Caki2 (cell line): ENCODE measurements at places on chromosomes 4 and X. TPM values are rescaled to one million over a fixed set of nuclear protein-coding genes. Genes with fewer than 3 reads are reported as not detected.
A peak's percentile ranks its signal among the peaks of the same experiment; 100 is the strongest.

Gene NWD2
- total RNA-seq = not detected in 2 replicates

- DNase-seq = no peak
Measured at GRCh38 chr4:73772363-73772762, 32.0 kb downstream of the CXCL8 start.

DNA sequence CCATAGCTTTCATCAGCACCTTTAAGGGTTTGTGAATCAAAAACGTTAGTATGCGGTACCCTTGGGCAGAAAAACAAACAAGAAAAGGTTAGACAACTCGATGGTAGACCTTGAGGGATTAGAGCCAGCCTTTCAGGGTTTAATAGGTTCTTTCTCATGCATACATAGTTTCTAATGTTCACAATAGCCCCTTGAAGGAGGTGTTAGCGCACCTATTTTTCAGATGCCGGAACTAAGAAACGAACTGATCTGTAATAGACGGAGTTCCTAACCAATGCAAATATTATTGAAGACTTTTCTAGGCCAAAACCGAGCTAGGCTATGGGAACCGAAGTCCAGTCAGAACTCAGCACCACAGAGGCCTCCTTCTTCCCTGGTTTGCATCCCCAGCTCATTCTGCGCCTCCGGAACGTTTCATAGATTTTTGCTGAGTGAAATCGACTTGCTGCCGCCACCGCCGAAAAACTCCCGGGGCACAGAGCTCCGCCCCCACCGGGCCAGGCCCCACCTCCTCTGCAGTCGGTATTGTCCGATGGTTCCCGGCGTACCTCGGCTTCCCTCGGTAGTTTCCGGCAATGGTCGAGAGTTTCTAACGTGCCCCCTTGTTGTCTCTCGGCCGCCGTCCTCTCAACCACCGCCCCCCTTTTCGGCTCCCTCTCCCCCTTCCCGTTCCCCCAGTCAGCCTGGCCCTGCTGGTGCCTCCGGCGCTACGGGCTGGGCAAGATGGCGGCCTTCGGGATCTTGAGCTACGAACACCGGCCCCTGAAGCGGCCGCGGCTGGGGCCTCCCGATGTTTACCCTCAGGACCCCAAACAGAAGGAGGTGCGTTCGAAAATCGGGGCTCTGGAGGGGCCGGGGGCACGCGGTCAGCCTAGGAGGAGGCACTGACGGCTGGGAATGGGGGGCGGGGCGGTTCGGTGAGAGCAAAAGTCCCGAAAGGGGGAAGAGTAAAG lies at the start of gene MED12:
TSS of gene MED12 (plus strand) at position 565 of the 953 bp plus-strand sequence. CDS start at position 724, 159 bp downstream.
- DNase-seq = peak; percentile 45

DNA sequence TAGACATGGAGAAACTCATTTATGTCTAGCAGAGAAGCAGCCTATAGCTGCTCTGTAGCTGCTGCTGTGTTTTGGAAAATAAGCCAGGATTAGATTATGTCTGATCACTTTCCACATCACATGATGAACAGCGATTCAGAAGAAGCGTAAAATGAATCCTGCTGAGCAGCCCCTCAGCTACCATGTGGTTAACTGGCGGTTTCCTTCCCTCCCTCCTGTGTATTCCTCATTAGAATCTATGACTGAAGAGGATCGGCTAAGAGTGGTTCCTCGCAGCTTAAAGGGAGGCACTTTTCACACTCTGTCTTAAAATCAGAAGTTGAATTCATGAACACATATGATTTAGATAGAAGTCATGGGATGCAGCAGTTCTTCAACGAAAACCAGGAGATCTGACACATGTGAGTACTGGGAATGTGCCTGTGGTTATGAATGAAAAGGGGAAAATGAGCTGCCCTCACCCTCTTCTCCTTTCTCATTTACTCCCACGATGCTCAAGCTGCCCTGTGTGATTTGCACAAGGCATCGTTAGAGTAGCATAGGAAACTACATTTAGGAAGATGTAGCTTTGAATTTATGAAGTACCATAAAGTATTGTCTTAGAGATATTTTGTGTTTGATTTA lies at the start of gene PPEF1:
TSS of gene PPEF1 (plus strand) at position 220 of the 624 bp plus-strand sequence. CDS start at position 356, 136 bp downstream.
- DNase-seq = no peak

Gene SLC9B1
- not detected in 2 replicates for total RNA-seq

Gene MAMLD1
- total RNA-seq = 0.30 and 1.0 TPM in 2 replicates
